Stimulated activated CD8-positive, alpha-beta memory T cell treated with anti-CD3 and anti-CD28 coated beads, Interleukin-7, amount 100 ng/mL, for 1 hour (primary cell): ENCODE measurements at places on chromosomes 3 and 15.

GRCh38 chr3:78937475-78937874 is 830.3 kb downstream of the ROBO1 start:
- DNase-seq: no peak

- no peak for DNase-seq
These were observed 84.6 kb upstream of the DCBLD2 start for GRCh38 chr3:98986073-98986472.

GRCh38 chr15:59558851-59559250 is 52.7 kb upstream of the GCNT3 start:
- no peak for DNase-seq

- no peak for DNase-seq
These were observed 288.9 kb upstream of the TPM1 start for GRCh38 chr15:62753518-62754221.

DNA sequence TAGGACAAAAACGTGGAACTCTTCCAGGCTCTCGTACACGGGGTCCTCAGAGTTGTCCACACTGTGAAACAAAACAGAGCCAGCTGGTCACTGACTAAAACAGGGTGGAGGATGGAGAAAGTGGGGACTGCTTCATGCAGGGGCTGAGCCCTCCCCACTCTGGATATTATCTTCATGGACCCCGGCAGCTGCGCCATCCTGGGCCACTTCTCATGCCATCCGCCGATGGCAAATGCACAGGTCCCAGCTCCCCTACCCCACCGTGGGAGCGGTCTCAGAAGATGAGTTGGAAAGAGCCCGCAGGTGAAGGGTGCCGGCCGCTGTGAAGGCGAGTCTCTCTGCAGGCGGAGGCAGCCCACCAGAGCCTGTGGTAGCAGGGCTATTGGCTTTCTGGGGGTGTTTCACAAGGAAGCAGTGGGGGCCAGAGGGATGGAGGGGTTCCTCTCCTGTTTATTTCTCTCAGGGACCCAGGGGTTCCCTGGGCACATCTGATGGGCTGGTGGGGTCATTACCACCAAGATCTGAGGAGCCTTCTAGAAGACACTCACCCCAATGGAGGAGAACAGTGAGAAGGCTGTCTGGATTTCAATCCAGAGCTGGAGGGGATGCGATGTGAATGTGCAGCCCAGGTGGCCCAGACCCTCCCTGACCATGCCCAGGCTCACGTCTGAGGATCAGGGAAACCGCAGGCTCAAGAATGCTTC is 177.3 kb downstream of the KLF13 start:
- no peak for DNase-seq

- no peak for DNase-seq
These were observed 30.5 kb downstream of the OXSM start for GRCh38 chr3:25820366-25820765.

- DNase-seq: no peak
These were observed 13.4 kb upstream of the TRH start for GRCh38 chr3:129961141-129961541.

DNA sequence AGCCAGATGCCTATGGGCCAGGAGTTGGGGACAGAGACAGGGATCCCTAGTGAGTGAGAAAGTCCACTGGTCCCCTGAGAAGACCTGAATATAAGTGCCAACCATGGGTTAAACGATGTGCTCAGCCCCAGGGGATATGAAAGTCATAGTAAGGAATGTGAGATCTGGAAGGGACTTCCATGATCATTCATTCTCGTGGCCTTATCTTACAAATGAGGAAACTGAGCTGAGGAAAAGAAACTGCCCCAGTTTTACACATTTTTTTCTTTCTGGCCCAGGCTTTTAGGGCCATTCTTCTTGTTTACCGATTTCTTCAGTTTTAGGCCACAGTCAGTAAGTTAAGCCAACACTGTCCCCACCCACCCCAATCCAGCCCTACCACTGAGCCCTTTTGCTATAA is 11.1 kb downstream of the CD80 start:
- no peak for DNase-seq

- DNase-seq: no peak
These were observed 490.9 kb upstream of the ADAMTS9 start for GRCh38 chr3:65178703-65179102.

- DNase-seq: no peak
These were observed 28.7 kb downstream of the BFSP2 start for GRCh38 chr3:133428552-133428951.

- no peak for DNase-seq
These were observed at the start of gene ZNF619 for GRCh38 chr3:40476478-40477470. Gene ZNF619, plus strand, starts transcription at chr3:40477122. Its CDS starts 858 bp downstream, at chr3:40477980.

DNA sequence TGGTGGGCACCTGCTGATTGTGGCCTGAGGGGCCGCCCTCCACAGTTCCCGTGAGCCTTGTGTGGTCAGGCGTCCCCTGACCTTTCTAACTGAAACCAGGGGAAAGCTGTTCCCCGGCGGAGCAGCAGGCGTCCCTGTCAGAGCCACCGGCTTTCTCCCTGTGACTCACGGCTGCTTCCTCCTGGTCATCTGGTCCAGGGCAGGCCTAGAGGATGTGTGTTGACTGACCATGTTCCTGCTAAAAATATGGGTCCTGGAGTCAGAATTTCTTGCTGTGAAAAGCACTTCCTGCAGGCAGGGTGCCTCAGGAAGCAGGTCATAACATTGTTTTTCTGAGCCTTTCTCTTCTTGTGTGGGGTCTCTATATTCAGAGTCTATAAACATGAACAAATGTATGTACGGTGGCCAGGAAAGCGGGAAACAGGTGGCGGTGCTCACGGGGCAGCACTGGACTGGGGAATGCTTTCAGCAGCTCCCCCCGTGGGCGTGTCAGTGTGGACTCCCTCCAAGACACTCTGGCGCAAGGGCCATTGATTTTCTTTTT is 38.4 kb upstream of the CGNL1 start:
- no peak for DNase-seq

DNA sequence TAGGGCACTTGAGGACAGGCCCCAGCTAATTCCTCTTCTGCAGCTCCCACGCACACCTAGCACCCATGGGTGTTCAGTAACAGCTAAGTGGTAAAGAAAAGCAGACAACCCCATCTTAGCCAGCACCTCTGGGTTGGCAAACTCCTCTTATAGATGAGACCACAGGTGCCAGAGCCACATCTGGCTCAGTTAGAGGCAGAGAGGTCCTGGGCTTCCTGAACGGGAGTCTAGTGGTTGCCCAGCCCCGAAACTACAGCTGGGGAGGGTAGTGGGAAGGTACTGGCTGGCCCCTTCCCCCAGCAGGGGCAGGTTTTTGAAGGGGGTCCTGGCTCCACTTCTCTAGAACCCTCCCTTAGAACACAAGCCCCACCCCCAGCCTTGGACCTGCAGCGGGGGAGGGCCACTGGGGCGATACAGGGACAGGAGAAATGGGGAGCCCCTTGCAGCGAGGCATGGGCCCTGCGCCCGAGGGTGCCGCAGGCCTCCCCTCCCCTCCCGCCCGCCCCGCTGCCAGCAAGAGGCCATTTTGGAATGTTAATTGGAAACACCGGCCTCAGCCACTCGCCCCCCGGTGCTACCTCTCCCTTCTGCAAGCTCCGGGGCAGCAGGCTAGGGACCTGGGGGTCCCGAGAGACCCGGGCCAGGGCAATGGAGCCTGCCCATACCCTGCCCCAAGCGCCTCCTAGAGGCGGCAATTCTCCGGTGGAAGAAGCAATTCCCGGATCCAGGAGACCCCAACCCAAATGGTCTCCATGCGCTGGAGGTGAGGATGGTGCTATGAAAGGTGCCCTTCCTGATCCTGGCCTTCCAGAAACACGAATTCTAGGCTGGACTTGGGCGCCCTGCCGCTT is 1.5 kb downstream of the DUSP7 start:
- DNase-seq: no peak

DNA sequence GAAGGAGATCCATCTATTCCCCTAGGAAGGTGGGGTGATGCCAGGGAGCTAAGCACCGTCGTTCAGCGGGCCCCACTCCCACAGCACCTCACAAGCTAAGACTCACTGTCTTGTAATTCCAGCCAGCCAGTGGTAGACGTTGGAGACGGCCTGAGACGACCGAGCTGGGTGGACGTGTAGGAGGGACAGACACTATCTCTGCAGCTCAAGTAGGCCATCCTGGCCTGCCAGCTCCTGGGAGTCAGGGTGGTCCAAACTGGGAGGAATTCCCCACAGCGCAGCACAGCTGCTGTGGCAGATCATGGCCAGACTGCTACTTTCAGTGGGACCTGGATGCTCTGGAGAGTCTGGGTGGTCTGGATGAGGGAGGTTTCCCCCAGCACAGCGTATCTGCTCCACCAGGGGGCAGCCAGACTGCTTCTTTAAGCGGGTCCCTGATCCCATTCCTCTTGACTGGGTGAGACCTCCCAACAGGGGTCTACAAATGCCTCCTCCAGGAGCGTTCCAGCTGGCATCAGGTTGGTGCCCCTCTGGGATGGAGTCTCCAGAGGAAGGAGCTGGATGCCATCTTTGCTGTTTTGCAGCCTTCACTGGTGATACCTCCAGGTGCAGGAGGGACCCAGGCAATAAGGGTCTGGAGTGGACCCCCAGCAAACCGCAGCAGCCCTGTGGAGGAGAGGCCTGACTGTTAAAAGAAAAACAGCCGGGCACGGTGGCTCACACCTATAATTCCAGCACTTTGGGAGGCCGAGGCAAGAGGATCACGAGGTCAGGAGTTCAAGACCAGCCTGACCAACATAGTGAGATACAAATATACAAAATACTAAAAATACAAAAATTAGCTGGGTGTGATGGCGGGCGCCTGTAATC is 27.6 kb downstream of the GNB5 start:
- DNase-seq: no peak

GRCh38 chr3:133742351-133743091 is 3.7 kb upstream of the TF start:
- DNase-seq: no peak

DNA sequence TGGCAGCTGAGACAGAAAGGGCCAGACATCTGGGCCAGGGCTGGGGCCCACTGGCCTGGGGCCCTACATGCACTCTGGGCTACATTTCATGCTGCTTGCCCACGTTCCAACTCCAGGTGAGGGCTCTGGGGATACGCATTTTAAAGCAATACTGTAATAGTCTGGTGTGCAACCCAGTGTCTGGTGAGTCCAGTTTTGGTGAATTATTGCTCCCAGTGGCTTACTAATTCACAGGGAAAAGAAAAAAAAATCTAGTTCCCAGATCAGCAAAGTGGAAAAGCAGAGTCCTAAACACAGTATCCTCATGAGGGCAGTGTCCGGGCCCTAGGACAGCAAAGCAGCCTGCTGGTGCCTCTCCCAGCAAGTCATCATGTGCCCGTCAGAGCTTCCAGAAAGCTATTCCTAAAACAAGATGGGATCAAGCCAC is 82.4 kb downstream of the CCNL1 start:
- DNase-seq: no peak

DNA sequence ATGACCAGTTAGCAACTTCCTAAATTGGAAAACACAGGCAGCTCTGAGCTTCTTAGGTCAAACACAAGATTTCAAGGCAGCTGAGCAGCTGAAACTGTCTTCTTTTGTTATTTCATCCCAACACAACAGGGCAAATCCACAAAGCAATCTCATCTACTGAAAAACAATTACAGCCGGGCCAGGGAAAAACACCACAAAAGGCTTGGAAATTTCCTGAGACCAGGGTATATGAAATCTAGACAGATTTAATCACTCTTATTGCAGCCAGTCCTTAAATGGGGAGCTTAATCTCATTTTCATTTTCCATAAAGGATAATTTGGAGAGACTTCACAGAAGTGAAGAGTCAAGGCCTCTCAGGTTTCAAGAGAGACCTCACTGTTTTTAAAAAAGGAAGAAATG is 181.8 kb downstream of the SSR3 start:
- DNase-seq: no peak

GRCh38 chr15:69405110-69405509 is 9.0 kb upstream of the KIF23 start:
- no peak for DNase-seq

DNA sequence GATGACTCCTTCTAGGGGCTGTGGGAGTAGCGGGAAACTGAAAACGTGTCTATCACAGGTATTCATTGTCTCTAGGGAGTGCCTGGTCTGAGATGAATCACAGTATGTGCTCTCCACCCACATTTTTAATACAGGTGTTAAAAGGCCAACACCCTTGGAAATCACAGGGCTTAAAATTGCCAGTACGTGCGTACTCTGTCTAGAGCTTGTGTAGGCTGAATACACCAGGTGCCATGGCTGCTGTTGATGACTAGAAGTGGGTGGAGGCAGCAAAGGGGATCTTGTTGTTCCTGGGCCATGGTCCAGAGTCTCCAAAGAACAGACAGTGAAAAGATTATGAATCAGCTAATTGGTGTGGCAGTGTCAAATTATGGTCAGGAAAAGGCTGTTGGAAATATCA is 35.1 kb upstream of the P3H2 start:
- no peak for DNase-seq

GRCh38 chr3:48306290-48306689 is 27.2 kb downstream of the SPINK8 start:
- DNase-seq: no peak

- no peak for DNase-seq
These were observed 7.6 kb upstream of the TCF12 start for GRCh38 chr15:56910801-56911200.

GRCh38 chr15:49876401-49877038 is 242.5 kb downstream of the ATP8B4 start:
- no peak for DNase-seq

GRCh38 chr3:187986514-187986934 is 167.4 kb upstream of the LPP start:
- DNase-seq: no peak

DNA sequence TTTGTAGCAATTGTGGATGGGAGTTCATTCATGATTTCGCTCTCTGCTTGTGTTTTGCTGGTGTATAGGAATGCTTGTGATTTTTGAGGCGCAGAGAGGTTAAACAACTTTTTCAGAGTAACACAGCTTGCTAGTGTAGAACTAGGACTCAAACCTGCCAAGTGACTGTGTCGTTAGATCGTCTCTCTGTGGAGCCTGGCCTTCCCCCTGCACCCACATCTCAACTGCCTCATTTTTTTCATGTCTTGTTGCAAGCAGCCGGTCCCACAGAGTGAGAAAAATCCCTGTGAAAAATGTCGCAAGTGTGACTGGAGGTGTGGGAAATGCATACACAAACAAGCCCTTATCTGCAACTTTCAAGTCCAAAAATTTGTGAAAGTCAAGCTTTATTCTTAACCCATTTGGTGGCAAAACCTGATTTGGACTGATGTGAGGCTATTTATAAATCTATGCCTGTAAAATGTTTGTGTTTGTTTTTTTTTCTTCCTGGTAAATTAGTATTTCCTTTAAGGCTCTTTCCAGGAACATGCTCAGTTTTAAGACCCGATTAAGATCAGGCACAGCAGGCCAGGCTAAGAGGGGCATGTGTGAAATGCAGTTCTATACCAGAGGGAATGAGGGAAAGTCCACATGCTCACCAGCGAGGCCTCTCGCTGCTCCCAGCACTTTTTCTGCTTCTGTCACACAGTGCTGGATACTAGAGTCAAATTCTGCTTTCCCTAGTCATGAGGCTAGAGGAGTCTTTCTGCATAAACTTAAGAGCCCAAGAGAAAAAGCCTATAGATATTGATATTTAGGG is 25.8 kb downstream of the ST6GAL1 start:
- DNase-seq: no peak
